ENCODE measurements at places on chromosomes 1 and 21. TPM values are rescaled to one million over a fixed set of nuclear protein-coding genes. Genes with fewer than 3 reads are reported as not detected.

Gene HAO2
- not detected for total RNA-seq

Gene TNFRSF9
- 3.2 TPM for total RNA-seq

Gene GPR52
- total RNA-seq, result not detected

Gene SLC25A34
- total RNA-seq, result 0.53 TPM

Gene TRIM17
- not detected for total RNA-seq

Gene GADD45A
- total RNA-seq, result 81.4 TPM

Gene NBPF8
- 5.1 TPM for total RNA-seq

Gene ALX3
- total RNA-seq, result not detected

Gene TNFSF4
- not detected for total RNA-seq

Gene KRTAP24-1
- total RNA-seq, result not detected

Gene ATP5PF
- 212 TPM for total RNA-seq

Gene ILDR2
- not detected for total RNA-seq

Gene RGL1
- total RNA-seq, result 0.71 TPM

Gene IL19
- 0.13 TPM for total RNA-seq

Gene MAGI3
- total RNA-seq, result 3.4 TPM

Gene OR2T2
- total RNA-seq, result not detected

Gene SLC44A3
- 2.4 TPM for total RNA-seq

Gene TLR5
- total RNA-seq, result 0.31 TPM

Gene FAM72D
- total RNA-seq, result 6.9 TPM

Gene FMO2
- total RNA-seq, result not detected

Gene FMO3
- total RNA-seq, result not detected

Gene MRPS15
- 81.7 TPM for total RNA-seq

Gene SDF4
- 130 TPM for total RNA-seq

Gene B3GALT2
- total RNA-seq, result not detected

Gene RSPH1
- 0.68 TPM for total RNA-seq

Gene RGS13
- not detected for total RNA-seq

Gene TTC22
- total RNA-seq, result not detected

Gene CFHR3
- total RNA-seq, result 0.14 TPM

Gene SPRR3
- total RNA-seq, result not detected

Gene MROH9
- not detected for total RNA-seq

Gene DMBX1
- total RNA-seq, result 1.1 TPM

Gene NR1I3
- total RNA-seq, result not detected

Gene PLA2G2C
- total RNA-seq, result not detected

Gene OR10J4
- not detected for total RNA-seq

Gene FLG2
- not detected for total RNA-seq

Gene SPATA6
- total RNA-seq, result 1.9 TPM

Gene GPR25
- total RNA-seq, result not detected

Gene COL16A1
- total RNA-seq, result 5.7 TPM

Gene MPL
- total RNA-seq, result not detected

Gene RASSF5
- 1.1 TPM for total RNA-seq

Gene DNASE2B
- total RNA-seq, result not detected

Gene OR2L8
- not detected for total RNA-seq

Gene CHIA
- total RNA-seq, result not detected

Gene GUCA2B
- total RNA-seq, result not detected

Gene PPIH
- 58.6 TPM for total RNA-seq

Gene CDC73
- total RNA-seq, result 28.9 TPM

Gene FAM163A
- total RNA-seq, result not detected

Gene LPAR3
- total RNA-seq, result 0.16 TPM

Gene CELA2A
- not detected for total RNA-seq

Gene ID3
- 414 TPM for total RNA-seq

Gene SLFNL1
- total RNA-seq, result not detected

Gene MSH4
- total RNA-seq, result not detected

Gene TSPEAR
- not detected for total RNA-seq

Gene ASTN1
- total RNA-seq, result not detected

Gene HHIPL2
- 9.7 TPM for total RNA-seq

Gene ANKRD65
- total RNA-seq, result 0.19 TPM

Gene SFN
- total RNA-seq, result 710 TPM

Gene UTS2
- total RNA-seq, result not detected

Gene SLC30A1
- 25.0 TPM for total RNA-seq

Gene CHRM3
- 0.16 TPM for total RNA-seq
